Glomerular endothelial cell (primary cell): ENCODE measurements at places on chromosomes 6 and 20. TPM values are rescaled to one million over a fixed set of nuclear protein-coding genes. Genes with fewer than 3 reads are reported as not detected.

DNA sequence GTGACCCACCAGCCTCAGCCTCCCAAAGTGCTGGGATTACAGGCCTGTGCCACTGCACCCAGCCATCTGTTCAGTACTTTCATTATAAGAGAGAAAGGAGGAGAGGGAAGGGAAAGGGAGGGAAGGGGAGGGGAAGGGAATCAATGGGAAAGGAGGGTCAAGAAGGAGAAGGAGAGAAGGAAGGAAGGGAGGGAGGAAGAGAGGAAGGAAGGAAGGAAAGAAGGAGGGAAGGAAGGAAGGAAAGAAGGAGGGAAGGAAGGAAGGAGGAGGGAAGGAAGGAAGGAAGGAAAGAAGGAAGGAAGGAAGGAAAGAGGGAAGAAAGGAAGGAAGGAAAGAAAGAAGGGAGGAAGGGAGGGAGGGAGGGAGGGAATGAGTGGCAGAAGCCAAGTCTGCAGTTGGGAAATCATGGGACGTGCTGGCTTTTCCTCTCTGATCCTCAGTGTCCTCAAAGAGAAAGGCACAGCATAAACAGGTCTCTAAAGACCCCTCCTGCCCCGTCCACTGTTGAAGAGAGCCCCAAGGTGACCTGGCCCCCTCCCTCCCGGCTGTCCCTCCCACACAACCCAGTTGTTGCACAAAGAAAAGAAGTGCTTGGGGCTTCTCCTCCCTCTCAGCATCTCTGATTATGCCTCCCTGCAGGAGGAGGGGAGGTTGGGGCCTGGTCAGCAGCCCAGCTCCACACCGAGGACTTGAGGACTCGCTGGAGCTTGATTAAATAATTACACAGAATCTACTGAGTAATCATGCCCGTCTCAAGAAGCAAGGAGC is 69.1 kb upstream of the TOP1 start:
- no peak for DNase-seq

DNA sequence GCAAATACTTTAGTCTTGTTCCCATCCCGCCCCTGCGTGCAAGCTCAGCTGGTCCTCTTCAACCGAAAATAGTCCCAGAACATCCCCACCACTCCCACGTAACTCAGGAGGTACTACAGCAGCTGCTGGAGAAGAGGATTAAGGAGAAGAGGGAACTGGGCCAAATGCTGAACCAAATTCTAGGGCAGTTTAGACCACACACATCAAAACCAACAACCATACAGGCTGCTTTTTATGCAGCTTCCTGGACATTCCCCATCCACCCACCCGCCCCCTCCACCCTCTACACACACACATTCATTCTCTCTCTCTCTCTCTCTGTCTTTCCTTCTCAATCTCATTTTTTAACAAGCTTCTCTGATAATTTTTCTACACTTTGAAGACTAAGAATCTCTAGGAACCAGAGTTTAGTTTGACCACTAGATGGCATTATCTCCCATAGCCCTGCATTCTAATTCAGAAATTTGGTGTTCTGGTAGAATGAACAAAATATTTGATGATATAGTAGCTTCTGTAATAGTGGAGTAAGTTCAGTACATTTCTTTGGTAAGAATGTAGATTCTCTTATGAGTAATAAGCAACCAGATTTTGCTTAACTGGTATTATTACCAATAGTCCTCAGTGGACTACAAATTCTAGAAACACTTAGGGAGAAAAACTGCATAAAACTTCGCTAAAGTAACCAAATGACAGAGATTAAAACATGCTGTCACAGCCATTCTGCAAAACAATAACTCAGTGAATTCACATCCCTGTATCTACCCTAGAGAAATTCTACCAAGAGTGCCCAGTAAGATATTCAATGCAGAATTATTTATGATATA is 52.1 kb upstream of the BEND6 start:
- no peak for DNase-seq

GRCh38 chr20:17507531-17507930 is 23.6 kb downstream of the BFSP1 start:
- DNase-seq: no peak

EPB41L2 gene
- 56.6 and 91.5 TPM in 2 replicates for total RNA-seq

C20orf141 gene
- not detected in 2 replicates for total RNA-seq

RAB44 gene
- total RNA-seq: 0.06 TPM in 1 of 2 replicates, not detected in the other

B3GAT2 gene
- total RNA-seq: not detected in 2 replicates

BLOC1S5 gene
- 8.6 and 9.9 TPM in 2 replicates for total RNA-seq

DNA sequence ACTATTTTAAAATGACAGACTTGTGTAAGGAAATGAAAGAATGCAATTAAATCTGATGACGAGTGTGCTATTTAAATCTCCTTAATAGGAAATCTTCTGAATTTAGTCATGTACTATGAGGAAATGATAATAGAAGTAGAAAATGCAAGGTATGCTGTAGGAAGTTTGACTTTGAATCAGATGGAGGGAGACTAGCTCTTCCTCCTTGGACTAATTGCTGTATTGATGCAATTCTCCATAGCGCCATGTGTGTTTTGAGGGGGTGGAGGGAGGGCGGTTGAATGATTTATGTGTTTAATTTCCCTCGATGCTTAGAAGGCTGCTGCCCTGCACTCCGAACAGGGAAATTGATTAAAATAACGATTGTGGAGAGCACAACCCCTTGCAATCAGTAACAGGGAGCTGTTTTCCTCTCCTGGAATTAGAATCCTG is 214.4 kb upstream of the PRND start:
- DNase-seq: peak; percentile 90

FAM217A gene
- not detected in 2 replicates for total RNA-seq

GPX5 gene
- total RNA-seq: not detected in 2 replicates

SMPDL3A gene
- total RNA-seq: 7.5 and 13.0 TPM in 2 replicates

CCN5 gene
- not detected in 2 replicates for total RNA-seq

LTB gene
- total RNA-seq: 16.5 and 41.8 TPM in 2 replicates

UNC93A gene
- not detected in 2 replicates for total RNA-seq

DNA sequence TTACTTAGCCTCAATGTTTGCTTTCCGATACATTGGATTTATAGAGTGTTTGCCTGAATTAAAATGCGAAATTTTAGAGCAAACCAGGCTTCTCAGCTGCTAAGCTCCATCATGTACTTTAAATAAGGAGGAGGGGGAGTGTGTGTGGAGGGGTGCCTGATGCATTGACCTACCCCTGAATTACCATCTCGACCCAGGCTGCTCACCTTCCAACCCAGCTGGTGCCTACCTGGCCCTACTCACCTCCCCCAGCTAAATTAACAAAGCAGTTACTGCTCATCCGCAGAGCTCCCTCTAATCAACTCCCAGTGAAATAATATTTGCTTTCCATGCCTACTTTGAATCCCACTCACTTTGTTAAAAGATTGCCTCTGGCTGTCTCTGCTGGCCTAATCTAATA is 544.5 kb downstream of the MAFB start:
- no peak for DNase-seq

DNA sequence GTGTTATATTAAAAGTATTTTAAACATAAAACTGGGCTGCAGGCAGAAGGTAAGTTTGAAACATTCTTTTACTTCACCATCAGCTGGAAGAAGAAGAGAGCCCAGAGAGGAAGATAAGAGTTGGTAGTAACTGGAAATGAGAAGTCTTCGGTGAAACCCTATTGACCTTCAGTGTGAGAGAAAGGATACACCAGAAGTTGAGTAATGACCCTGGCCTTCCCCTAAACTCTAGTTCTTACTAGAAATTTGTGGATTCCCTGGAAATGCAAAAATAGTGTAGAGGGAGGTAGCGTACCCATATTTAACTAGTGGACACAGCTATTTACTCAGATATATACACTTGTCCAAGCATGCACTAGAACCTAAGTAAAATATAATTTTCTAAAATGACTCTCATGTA is 8.0 kb upstream of the EPM2A start:
- no peak for DNase-seq

DNA sequence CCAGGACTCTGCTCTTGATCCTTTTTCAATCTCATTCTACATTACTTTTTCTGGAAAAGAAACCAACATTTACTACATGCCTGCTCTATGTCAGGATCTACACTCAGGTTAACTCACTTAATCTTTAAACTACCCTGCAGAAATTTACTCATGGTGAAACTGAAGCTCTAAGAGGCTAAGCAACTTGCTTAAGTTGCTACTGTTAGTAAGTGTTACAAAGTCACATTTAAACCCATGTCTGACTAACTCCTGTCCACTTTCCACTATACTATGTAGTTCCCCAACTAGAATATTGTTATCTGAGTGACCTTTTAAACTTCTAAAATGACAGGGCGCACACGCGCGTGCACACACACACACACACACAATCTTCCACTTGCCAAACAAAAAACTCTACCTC is 5.0 kb downstream of the CEP162 start:
- DNase-seq: no peak

- DNase-seq: no peak
These were observed 56.6 kb upstream of the RREB1 start for GRCh38 chr6:7050872-7051779.

MMP24OS gene
- total RNA-seq: 24.0 and 31.4 TPM in 2 replicates

GRCh38 chr6:36054415-36054814 is 26.8 kb downstream of the MAPK14 start:
- DNase-seq: no peak

GRCh38 chr6:17984812-17985670 is 2.4 kb downstream of the KIF13A start:
- no peak for DNase-seq

DNA sequence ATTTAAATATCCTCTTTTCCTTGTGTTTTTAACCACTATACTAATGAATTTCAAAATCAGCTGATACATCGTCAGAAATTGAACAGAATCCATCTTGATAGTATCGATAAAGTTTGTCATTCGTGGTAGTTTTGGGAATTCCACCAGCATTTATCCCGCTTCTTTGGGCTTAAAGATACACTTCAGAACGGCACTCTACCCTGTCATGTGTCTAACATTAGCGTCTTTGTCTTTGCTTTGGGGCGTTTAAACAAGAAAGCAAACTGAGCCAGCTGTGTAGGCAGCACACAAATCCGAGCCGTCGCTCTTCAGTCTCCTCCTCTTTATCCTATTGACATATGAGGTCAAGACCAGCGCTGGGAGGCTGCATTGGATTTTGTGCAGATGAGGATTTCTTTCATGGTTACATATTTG is 27.5 kb upstream of the NHSL1 start:
- no peak for DNase-seq

ATP6V1G2 gene
- 0.18 and 1.2 TPM in 2 replicates for total RNA-seq

GRCh38 chr6:150280703-150281102 is 88.1 kb upstream of the IYD start:
- DNase-seq: no peak

FRK gene
- 0.06 and 0.53 TPM in 2 replicates for total RNA-seq

DNA sequence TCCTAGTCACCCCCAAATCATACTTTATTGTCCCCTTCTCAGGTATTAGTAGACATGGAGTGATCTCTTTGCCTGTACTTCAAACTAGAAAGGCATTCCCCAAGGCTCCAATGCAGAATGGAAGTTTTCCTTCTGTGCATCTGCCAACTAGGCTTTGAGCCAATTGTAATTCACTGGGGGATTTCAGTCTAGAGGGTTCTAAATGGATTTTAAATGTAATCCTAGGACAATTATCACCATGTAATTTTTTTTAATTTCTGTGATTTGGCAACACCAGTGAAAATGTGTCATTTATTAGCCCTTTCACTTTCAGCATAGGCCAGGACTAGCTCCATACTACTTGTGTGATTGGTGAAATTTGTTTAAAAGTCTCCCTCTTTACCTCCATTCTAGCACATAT is 557.6 kb upstream of the MARCKS start:
- DNase-seq: no peak

GRCh38 chr20:9613871-9614270 is 99.5 kb downstream of the LAMP5 start:
- DNase-seq: no peak

FAM83C gene
- not detected in 2 replicates for total RNA-seq

- DNase-seq: no peak
These were observed 129.2 kb upstream of the PRND start for GRCh38 chr20:4592316-4593148.

GLP1R gene
- total RNA-seq: not detected in 2 replicates

GRCh38 chr20:52777171-52777570 is 195.0 kb upstream of the TSHZ2 start:
- DNase-seq: no peak

DNA sequence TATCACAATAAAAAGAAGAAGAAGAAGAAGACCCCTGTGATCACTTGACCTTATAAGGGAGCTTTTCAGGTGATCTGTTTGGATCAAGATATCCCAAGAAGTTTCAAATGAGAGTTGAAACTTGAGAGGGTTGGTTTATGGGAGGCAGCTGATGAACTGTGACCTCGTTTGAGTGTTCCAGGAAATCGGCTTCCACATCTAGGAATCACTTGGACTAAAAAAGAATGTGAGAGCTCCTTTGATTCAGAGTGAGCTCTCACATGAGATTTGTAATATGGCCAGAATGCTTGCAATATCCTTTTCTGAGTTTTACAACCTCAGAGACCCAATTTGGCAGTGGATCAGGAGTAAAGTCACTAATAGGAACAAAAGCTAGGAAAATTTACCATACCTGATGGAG is 228.1 kb downstream of the ATXN1 start:
- DNase-seq: no peak

DNA sequence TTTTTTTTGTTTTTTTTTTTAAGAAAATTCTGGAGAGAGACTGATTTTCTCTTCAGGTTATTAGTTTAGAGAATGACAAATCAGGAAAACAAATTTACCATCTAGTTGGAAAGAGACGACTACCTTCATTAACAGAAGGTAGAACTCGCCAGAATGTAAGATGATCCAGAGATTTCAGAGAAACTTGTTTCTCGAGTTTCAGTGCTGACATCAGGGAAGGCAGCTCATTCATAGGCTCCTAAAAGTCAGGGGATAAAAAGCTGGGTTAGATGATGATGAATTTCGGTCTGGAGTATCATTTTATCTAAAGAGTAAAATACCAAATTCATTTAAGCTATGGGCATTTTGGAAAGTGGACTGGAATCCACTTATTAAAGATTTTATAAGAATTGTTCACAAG is 27.9 kb downstream of the ZNF334 start:
- DNase-seq: no peak

- DNase-seq: no peak
These were observed 150.7 kb upstream of the LAMP5 start for GRCh38 chr20:9363673-9364072.

DNA sequence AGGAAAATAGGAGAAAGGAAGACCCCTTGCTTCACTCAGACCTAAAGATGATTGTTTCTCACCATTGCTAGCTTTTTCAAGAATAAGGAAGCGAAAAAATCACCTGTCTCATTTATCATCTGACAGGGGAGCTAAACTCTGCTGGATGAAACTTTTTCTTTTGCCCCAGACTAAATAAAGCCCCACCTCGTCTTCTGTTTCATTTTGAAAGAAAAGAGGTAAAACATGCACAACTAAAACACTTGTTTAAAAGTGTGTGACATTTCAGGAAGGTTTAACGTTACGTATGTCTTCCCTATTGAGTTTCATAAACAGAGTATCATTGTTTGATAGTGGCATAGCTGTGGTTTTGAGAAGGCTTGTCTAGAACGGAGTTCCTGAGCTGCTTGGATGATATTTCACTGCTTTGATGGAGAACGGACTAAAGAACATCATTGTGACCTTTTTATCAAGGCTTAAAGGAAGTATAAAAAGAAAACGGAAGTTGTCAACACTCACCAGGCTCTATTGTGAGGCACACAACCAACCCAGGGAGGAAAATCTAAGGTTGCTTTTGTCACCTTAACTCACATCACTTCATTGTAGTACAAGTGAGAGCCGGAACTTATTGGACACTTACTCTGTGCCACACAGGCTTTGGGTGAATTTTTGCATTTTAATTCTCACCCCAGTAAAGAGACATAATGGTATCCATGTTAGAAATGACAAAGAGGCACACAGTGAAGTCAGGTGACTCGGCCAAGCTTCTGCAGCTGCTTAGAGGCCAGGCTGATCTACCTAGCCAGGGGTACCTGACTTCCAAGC is 29.5 kb downstream of the TSHZ2 start:
- no peak for DNase-seq

HLA-G gene
- total RNA-seq: not detected in 2 replicates

KCNG1 gene
- total RNA-seq: 11.5 and 23.2 TPM in 2 replicates
